ENCODE measurements at places on chromosomes 5 and 9.
A peak's percentile ranks its signal among the peaks of the same experiment; 100 is the strongest.

DNA sequence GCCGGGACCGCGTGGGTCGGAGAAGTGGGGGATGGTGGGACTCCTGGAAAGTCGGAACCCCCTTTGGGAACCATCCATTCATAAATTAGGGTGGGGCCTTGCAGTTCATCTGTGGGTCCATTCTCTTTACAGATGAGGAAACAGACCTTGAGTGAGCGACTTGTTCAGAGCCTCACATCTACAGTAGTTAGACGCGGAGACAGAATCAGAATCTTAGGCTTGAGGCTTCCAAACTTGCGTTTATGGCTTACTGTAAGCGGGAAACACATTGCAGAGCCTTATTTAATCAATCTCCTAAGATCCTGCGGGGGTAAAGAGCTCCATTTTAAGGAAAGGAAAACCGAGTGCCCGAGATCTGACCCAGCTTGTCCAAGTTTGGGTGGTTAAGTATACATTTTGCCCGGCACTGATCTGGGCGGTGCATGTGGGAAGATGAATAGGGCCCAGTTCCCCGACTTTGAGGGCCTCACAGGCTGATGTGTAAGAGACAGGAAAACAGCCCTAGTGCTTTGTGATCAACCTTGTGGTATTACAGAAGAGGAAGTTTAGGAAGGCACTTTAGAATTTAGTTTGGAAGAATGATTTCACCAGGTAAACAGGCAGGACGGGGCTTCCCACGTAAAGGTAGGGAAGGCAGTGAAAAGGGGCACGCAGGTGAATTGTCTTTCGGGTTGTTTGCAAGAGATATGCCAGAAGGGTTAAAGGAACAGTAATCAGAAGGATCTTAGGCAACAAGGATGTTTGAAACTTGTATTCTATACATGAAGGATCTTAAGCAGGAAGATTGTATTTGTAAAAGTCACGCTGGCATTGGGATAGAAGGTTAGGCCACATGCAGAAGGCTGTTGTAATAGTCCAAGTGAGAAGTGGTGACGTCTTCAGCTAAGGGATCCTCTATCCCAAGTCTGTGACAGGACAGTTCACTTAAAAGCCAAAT lies 744 bp downstream of the TARS1 start:
- DNase-seq = peak; percentile 27

DNA sequence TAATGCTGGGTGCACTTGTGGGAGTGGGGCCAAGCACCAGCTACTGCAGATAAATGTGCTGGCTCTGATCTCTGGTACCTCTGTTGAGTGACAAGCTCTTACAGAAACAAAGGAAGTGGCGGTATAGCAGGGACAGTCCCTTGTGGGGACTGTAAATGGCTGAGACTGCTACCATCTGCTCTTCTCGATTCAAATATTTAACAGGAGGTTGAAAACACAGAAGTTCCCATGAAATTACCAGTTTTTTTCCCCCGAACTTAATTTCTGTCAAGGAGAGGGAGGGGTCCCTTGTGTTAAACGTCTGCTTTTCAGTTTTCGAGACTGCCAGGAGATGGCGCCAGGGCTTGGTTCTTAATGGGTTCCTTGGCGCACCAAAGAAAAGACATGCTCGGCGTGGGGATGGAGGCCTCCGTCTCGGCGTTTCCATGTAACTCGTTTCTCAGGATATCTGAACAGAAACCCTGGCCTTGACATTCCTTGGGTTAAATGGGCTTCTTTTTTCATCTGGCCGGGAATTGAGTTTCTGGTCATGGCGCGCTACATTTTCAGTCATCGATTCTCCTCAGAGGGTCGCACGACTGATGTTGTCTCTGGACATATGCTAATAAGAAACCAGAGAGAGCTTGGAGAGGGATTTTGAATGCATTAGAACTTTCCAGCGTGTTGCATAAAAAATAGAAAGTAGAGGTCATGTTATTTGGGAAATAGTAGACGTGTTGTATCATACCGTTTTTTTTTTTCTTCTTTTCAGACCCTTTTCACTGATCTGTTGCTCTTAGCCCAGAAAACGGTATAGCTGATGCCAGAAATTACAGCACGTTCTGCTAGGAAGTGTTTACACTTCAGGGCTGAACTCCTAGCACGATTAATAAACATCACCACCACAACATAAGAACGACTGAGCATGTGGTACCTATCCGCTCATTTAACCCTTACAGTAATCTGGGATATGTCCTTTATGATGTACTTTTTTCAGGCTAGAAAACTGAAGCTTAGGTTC lies 64.0 kb downstream of the CARTPT start:
- peak; percentile 39 for DNase-seq

GRCh38 chr9:79562749-79563386 lies 8.9 kb upstream of the TLE4 start:
- DNase-seq = no peak

- no peak for DNase-seq
Observed at GRCh38 chr5:173671121-173671949, 54.9 kb upstream of the BOD1 start.

- DNase-seq = no peak
Observed at GRCh38 chr9:88990729-88991065, 571 bp upstream of the S1PR3 start.

- no peak for DNase-seq
Observed at GRCh38 chr5:178419196-178419595, 171.0 kb downstream of the COL23A1 start.

- peak; percentile 93 for DNase-seq
Observed at GRCh38 chr9:136109351-136110081, 9.2 kb downstream of the TMEM250 start.

DNA sequence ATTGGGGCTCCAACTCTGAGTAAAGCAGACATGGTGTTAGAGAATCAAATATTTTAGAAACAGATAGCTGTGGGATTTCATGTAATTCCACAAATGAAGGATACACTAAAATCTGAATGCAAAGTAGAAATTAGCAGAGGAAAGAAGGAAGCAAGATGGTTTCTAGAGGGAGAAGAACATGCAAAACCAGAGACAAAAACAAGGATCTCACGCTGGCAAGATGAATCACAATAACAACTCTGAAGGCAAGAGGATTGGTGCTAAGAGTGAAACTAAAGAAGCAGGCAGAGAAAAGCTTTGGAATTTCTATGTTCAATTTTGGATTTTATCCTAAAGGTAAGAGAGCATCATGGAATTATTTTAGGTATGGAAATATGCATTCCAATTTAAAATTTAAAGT lies 857.2 kb upstream of the COX7C start:
- DNase-seq = no peak

DNA sequence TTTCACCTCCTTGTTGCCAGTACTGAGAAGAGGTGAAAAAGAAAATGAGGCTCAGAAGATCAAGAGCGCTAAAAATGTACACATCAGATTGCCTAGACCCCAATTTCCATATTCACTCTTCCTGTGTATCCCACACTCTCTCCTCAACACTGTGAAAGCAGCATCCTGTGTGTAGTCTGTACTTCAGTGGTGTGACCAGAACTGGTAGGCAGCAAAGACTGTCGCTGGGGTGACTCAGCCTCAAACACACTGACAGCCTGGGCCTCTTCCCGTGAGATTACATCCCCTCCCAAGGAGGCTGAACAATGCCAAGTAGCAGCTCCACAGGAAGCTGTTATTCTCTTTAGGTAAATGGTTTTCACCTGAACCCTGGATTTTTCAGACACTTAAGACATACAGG lies 135.5 kb downstream of the CCDC192 start:
- DNase-seq = no peak

DNA sequence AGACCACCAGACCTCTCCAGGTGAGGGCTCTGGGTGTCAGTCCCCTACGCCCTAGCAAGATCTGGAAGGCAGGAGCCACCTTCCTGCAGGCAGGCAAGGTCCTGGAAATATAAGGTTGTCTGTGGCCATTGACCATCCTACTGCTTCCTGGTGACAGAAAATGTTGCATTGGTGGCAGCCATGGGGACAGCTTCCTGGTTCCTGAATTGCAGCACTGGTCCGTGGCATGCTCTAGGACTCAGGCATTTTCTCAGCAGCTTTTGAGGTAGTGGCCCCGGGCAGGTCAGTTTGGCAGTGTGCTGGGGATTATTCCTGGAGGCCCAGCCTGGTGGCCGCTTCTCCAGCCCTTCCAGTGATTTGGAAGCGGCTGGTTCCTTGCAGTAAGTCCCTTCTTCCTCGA lies 36.6 kb upstream of the KCNMB1 start:
- DNase-seq = no peak
